Midbrain (tissue), 1 donor: ENCODE measurements at places on chromosomes 16 and 17.
A peak's percentile ranks its signal among the peaks of the same experiment; 100 is the strongest.

DNA sequence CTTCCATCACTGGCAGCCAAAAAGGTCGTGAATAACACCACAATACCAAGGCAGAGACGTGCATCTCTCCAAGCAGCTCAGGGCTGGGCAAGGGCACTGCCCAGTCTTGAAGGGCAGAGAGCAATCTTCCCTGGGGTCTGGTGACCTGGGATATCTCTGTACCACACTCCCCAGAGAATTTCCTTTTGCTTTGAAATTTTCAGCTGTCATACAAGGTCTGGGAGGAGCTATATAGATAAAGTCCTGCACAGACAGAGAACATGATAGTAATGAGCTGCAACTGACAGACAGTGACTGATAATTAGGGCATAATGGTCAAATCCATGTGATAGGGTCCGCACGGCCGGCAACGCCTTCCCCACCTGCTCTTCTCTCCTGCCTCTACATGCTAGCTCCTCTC lies 68.2 kb downstream of the DYNLRB2 start:
- DNase-seq: no peak

DNA sequence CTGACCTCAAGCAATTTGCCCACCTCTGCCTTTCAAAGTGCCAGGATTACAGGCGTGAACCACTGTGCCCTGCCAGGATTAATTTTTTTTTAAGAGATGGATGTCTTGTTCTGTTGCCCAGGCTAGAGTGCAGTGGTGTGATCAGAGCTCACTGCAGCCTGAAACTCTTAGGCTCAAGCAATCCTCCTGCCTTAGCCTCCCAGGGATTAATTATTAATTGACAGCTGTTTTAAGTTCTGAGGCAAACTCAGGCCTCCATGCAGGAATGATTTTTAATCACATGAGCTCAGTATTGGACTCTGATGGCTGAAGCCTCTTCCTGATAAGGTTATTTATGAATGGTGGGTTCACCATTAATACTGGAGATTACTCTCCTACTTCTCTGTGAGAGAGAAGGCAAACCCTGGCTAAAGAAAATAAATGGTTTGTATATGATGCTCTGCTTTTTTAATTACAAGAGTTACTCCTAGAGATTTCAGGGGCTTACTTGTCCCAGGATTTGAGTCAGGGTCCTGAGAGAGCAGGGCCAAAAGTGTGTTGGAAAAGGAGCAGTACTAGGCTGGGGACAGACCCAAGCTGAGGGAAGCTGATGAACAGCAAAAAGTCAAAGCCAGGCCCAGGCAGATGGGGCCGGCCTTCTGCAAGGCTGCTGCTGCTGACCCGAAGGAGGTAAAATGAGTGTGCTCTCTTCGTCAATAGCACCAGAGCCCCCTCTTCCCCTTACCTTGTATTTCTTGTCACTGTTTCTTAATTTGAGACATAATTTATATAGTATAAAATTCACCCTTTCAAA lies 56.9 kb upstream of the HAS3 start:
- DNase-seq: no peak

- DNase-seq: no peak
Measured at GRCh38 chr17:67746704-67747571, 29.2 kb downstream of the NOL11 start.

DNA sequence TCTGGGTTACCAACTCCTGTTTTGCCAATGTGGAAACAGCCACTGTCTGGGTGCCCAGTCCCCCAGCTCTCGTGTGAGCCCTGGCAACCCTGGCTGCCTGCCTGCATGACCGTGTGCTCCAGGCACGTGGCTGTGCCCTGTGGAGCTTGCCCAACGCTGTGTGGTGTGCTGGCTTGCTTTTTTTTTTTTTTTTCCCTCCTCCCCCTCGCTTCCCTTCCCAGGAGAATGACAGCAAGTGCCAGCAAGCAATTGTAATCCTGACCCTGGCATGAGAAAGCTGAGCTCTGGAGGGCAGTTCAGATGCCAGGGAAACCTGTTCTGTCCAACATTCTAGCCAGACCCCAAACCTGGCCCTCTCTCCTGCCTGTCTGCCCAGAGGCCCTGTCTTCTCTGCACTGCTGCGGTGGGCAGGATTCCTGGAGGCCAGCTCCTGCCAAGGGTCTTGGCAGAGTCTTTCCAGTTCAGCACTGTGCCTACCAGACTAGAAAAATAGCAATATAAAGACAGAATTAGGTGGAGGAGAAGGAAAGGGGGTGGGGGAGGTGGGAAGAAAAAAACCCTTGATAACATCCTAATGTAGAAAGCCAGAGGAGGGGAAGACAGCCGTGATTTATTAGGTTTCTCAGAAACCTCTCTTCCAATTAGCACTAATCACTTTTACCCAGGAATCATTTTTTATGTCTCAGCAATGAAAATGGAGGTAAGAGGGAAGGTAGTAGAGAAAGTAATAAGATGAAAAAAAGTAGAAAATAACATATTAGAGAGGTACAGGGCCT lies 9.0 kb downstream of the HLF start:
- peak; percentile 79 for DNase-seq
